ENCODE measurements at places on chromosomes 12 and 14.

DNA sequence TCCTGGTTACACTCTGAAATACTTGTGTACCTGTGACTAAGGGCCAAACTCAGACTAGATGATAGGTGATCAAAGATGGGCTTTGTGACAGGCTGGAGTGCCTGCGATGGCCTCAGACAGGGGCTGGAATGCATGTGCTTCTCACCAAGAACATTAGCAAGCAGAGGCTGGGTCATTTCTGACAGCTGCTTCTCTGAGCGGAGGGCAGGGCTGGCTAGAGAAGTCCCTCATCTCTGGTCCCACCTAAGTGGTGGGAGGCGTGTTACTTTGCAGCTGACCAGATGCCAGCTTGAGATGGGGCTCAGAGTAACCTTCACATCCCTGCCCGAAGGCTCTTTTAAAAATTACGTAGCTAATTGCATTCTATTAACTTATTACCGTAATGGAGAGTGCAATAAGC, 106.8 kb upstream of the RTL1 start:
- peak; percentile 3 for DNase-seq

DNA sequence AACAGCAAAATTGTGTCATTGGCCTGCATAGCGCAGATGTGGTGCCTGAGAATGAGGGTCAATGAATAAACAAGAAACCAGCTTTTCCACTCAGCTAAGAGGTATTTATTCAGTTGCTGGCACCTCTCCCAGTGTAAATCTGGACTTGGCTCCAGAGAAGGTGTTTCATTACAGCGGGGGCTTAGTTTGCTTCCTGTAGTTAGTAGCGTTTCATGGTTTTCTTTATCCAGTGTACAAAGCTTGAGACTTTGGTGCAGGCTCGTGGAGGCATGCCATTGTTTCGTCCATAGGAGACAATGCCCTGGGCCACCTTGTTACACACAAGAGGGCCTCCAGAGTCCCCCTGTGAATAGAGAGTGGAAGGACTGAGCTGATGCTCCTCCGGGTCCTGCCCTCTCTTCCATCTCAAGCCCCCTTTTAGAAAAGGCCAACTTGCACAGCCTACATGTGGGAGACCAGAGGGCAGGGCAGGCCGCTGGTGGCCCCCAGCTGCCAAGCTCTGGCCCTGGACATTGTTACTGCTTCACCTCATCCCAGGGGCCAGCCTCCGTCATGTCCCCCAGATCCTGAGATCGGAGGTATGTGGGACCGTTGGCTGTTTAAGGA, 3.0 kb downstream of the GZMB start:
- DNase-seq, result no peak

GRCh38 chr12:117155278-117156060, 34.8 kb downstream of the FBXO21 start:
- peak; percentile 90 for DNase-seq

DNA sequence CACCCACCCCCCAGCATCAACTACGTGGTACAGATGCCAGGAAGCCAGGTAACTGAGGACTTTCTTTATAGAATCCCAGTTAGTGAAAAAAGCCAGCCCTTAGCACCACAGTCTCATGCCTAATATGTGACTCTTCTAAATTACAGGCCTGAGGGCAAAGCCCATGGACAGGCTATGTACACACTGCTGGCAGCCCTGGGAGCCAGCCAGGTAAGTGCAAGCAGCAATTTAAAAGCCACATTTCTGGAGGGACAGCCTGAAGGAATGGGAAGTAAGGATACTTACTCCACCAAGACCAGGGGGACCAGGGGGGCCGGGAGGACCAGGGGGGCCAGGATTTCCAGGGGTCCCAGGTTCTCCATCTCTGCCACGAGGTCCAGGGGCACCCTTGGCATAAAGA, 7.0 kb downstream of the COL2A1 start:
- DNase-seq, result no peak

DNA sequence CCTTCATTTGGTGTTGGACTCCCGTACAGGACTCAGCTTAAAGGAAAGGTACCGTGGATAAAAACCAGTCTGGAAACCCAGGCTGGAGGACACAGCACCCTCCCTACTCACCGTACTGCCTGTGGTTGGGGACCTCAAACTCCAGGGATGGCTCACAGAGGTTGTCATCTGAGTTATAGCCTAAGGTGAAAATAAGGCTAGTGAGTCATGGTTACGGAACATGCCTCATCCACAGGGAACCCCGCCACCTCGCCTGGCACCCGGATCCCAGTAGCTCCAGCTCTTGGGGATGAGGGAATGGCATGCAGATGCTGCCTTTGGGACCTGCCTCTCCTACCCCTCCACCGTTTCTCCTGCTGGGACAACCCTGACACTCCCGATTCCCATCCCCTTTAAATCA, 36.8 kb upstream of the GPR68 start:
- DNase-seq, result no peak

DNA sequence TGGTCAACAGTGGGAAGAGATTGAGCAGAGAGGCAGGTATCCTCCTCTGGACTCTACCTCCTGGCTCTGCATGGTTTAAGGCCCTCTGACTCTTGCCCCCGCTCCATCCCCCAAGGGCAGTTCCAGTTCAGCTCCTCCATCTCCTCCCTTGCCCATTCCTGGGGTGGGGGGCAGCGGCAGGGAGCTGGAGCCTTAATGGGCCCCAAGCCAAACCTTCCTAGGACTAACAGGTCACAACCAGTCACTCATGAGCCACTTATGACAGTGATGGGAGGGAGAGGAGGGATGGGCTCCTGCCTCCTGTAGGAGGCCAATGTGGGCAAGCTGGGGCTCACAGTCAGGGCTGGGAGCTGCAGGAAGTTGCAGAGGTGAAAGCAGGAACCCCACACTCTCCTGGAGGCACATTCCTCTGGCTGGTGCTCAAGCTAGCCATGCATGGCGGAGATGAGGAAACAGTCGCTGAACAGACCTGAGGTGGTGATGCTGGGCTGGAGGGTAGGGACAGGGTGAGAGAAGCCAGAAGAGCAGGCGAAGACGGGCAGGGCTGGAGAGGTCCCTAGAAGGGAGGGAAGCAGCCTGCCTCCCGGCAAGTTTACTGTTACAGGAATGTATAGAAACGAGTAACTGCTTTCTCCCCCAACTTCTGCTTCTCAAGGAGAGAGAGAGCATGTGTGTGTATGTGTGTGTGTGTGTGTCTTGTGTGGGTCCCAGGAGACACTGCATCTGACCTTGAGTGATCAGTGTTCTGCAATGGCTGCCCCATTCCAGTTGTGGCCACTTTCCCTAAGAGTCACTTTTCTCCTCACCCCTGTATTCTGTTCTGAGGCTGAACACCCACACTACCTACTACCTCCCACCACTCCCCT, 5.0 kb upstream of the RAPGEF3 start:
- no peak for DNase-seq

DNA sequence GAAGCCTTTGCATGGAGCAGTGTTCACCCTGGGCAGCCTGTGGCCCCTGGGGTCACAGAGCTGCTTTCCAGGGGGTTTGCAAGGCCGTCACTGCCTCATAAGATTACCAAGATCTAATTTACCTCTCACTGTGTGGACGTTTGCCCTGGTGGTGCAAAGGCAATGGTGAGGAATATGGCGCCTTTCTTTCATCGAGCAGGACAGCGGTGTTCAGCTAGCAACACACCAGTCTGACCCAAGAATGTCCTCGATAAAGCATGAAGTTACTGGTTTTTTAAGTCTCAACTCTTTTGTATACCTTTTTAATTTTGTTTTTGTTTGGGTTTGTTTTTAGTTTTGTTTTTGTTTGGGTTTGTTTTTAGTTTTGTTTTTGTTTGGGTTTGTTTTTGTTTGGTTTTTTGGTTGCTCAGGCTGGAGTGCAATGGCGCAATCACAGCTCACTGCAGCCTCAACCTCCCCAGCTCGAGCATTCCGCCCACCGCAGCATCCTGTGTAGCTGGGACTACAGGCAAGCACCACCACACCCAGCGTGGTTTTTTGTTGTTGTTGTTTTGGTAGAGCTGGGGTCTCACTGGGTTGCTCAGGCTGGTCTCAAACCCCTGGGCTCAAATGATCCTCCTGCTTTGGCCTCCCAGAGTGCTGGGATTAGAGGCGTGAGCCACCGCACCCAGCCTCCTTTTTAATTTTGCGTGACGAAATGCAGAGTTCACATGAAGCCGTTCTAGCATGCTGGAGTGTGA, 57.9 kb downstream of the PPP2R5C start:
- DNase-seq, result no peak

GRCh38 chr12:2792671-2793500, 1.9 kb upstream of the FKBP4 start:
- no peak for DNase-seq

DNA sequence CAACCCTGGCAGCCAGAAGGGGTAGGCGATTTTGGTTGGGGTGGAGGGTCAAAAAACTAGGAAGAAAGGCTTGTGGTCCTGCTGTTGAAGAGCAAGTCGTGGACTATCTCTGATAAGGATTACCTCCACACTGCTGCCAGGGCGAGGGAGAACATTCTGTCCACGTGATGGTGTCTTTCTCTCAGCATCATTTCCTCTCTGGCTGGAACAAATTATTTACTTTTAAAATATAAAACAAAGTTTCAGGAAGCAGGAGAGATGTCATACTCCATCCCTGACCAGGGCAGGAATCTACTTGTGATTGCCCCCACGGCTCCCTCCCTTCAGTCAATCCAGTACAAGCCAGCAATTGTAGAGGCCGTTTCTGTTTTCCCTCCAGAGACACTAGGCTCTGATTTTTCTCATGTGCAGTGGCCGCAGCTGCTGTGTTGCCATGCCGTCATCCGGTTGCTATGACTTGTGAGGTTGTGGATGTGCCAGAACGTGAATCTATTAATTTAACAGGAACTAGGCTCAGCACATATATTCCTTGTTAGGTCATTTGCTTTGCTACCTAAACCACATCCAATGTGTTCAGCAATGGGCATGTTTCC, 61.5 kb upstream of the PTGR2 start:
- DNase-seq, result no peak

GRCh38 chr12:55929306-55929791, 1.6 kb upstream of the DGKA start:
- peak; percentile 84 for DNase-seq

DNA sequence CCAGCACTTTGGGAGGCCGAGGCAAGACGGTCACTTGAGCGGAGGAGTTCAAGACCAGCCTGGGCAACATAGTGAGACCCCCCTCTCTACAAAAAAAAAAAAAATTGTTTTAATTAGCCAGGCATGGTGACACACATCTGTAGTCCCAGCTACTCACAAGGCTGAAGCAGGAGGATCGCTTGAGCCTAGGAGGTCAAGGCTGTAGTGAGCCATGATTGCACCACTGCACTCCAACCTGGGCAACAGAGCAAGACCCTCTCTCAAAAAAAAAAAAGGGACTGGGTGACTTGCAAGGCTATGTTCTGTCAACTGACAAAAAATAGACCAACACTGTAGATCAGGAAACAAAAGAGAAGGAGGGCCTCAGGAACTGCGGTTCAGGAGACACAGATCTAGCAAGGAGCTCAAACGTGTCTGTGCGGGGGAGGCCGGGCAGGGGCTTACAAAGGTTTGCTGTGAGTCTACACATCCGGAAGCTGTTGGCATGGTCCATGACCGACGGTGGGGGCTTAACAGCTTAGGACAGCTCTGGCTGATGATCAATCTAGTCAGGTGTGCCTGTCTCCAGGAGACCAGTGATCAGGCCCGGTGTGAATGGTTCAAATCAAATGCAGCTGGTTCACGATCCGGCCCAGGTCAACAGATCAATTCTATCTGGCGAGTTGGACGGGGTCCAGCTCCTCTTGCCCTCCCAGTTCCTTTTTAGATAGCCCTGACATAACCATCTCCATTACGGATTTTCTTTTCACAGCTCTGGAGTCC, 31.7 kb upstream of the INF2 start:
- DNase-seq, result peak; percentile 75

DNA sequence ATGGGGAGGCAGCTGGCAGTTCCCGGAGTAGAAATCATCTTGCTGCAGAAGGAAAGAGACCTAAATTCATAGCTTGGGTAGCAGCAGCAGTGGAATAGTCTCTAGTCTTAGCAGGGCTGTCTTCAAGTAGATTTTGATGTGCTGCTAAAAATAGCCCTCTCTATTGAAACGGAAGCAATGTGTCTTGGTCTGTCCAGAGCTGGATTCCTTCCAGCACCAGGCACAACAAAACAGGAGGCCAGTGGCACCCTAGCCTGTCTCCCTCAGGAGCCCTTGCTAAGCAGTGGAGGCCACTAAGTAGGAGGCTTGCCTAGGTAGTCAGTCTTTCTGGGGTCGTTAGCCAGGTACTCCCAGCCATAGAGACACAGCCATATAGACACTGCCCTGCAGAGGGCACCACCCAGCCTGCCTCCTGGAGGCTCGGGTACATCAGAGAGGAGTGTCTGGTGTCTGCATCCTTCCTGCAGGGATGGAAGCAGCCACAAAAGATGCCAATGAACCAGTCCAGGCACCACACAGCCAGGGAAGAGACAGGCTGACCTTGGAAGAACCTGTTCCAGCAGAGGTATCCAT, 97.5 kb downstream of the CRACR2A start:
- peak; percentile 57 for DNase-seq

GRCh38 chr12:56803750-56804149, 40.6 kb downstream of the HSD17B6 start:
- no peak for DNase-seq

DNA sequence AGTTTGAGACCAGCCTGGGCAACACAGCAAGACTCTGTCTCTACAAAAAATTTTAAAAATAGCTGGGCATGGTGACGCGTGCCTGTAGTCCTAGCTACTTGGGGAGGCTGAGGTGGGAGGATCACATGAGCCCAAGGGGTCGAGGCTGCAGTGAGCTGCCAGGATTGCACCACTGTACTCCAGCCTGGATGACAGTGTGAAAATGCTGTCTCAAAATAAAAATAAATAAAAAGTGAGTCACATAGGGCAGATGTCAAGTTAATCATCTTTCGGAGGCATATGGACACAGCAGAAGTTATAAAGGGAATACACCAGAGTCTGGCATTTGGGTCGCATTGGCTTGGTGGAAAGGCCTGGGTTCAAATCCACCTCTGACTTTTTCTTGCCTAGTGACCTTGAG, 92.7 kb downstream of the PHETA1 start:
- DNase-seq, result no peak

DNA sequence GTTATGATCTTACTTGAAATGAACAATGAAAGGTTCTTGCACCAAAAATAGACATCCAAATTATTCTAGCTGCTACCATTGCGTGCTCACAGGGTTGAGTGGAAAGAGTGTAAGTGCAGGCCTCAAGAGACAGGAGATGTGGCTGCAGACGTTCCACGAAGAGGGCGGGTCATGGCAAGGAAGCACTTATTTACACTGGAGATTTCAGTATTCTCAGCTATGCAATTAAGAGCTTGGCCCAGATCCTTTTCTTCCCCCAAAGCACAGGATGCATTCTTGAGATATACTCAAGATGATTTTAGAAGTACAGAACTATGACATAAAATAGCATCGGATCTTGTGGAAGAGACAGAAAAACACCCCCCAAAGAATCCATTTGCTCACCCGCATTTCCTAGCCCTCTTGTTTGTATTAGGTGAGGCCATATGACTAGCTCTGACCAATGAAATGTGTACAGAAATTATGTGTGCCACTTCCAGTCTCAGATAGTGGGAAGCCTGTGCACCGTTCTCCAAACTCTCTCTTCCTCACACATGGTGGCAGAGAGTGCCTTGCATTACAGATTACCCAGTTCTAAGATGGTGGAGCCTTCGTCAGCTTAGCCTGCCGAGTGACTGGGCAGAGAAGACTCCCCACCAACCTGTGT, 261.4 kb downstream of the TTC8 start:
- no peak for DNase-seq

All from GM13976 (cell line).